ENCODE measurements at places on chromosomes 12 and 14. TPM values are rescaled to one million over a fixed set of nuclear protein-coding genes. Genes with fewer than 3 reads are reported as not detected.

- no peak for DNase-seq
Measured at GRCh38 chr14:93725002-93725582, 63.2 kb downstream of the PRIMA1 start.

DNA sequence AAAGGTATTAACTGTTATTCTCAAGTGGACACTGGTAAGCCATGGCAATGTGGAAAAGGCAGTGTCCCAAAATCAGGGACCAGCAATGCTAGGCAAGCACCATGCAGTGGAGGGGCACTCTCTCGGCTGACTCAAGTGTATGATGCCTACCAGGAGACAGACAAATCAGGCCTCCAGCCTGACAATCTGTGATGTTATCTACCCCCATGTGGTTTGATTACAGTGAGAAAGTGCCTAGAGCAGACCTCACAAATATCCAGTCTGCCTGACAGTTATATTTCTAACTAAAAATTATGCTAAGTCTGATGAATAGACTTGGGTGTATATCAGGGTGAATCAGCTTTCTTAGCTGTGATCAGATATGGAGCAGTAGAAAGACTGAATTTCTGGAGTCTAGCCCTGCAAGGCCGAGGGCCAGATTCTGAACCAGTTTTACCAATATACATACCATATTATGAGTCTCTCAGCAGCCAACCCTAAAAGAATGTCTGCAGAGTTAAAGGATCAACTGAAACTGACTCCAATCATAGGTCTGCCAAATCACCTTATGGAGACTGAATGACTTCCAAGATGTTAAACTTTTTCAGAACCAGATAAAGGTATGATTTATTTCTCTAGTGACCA is 3.2 kb downstream of the PLBD1 start:
- no peak for DNase-seq

DNA sequence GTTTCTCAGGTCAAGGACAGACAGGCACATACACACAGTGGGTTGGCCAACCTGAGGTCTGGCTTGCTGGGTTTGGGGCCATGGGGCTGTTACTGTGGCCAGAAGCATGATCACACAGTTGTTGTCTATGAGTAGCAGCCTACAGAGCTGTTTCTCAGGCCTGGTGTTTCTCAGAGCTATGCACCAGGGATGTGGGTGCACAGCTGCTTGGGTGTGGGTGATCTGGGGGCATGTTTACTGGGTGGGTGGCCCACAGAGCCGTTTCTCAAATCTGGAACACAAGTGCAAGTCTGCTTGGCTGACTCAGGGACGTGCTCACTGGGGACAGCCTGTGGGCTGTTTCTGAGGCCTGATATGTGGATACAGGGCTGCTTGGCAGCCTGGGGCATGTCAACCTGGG is 23.1 kb upstream of the PALS1 start:
- no peak for DNase-seq

GRCh38 chr14:64235652-64236640 is 58.2 kb downstream of the ESR2 start:
- no peak for DNase-seq

DNA sequence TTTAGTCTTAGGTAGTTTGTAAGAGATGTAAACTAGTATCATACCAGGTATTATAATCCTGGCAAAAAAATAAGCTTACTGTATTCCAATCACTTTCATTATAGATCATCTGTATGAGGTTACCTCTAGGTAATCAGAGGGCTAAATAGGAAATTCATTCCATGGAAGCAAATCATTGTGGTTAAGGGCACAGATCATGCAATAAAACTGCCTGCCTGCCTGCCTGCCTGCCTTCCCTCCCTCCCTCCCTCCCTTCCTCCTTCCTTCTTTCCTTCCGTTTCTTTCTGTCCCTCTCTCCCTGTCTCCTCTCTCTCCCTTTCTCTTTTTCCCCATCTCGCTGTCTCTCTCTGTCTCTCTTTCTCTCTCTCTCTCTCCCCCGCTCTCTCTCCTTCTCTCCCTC is 3.2 kb upstream of the CLEC9A start:
- no peak for DNase-seq

- no peak for DNase-seq
Measured at GRCh38 chr12:128905003-128905544, 51.8 kb downstream of the GLT1D1 start.

DNA sequence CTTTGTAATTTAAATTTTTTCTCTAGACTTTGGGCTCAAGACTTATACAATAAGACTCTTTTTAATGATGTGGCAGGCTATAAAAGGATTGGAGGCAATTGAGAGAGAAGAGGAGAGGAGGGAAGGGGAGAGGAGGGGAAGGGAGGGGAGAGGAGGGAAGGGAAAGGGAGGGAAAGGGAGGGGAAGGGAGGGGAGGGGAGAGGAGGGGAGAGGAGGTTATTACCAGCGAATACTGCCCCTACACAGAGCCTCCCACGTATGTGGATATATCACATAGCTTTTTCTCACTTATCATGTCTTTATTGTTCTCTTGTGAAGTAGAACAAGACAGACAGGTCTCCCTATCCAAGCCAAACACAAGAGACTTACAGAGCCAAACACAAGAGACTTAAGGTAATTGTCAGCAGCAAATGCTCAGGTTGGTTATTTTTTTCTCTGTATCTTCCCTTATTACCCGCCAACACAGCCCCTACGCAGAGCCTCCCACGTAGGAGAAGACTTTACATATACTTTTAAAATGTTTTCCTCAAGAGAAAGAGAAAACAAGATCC is 63.1 kb downstream of the DRAM1 start:
- no peak for DNase-seq

DNA sequence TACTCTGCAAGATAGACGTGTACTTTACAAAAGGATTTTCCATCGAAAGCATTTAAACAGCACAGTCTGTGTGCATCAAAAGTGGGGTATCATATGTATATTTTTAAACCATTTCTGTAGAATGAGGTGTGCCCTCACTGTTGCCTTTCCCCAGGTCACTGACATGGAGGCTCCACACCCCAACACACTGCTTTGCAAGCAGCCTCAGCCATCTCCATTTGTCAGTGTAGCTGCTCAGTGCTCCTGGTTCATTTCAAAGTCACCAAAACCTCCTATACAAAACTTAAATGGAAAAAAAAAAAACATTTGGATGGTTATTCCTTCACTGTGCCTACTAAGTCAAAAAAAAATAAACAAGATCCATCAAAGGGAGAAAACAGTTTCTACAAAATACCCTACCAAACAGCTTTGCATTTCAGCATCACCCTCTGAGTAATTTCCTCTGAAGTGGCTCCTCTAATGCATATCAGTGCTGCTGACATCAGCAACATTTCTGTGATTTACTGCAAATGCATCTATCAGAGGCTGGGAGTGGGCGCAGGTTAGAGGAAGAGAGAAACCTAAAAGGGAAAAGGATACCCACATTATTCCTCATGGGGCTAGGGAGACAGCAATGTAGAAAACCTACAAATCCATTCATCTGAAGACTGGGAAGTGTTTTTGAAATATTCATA is 46.0 kb downstream of the KCNK10 start:
- DNase-seq = no peak

NUAK1 gene
- polyA plus RNA-seq = 23.5 TPM

- DNase-seq = no peak
Measured at GRCh38 chr12:26428420-26428819, 233.0 kb downstream of the SSPN start.

DNA sequence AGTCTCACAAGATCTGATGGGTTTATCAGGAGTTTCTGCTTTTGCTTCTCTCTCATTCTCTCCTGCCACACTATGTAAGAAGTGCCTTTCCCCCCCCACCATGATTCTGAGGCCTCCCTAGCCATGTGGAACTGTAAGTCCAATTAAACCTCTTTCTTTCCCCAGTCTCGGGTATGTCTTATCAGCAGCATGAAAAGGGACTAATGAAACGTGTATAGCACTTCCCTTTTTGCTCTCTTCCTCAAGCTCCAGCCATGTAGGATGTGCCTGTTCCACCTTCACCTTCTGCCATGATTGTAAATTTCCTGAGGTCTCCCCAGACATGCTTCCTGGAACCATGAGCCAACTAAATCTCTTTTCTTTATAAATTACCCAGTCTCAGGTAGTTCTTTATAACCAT is 7.0 kb upstream of the CRACR2A start:
- DNase-seq = no peak

GRCh38 chr12:124389138-124389724 is 94.3 kb downstream of the RFLNA start:
- peak; percentile 74 for DNase-seq

DNA sequence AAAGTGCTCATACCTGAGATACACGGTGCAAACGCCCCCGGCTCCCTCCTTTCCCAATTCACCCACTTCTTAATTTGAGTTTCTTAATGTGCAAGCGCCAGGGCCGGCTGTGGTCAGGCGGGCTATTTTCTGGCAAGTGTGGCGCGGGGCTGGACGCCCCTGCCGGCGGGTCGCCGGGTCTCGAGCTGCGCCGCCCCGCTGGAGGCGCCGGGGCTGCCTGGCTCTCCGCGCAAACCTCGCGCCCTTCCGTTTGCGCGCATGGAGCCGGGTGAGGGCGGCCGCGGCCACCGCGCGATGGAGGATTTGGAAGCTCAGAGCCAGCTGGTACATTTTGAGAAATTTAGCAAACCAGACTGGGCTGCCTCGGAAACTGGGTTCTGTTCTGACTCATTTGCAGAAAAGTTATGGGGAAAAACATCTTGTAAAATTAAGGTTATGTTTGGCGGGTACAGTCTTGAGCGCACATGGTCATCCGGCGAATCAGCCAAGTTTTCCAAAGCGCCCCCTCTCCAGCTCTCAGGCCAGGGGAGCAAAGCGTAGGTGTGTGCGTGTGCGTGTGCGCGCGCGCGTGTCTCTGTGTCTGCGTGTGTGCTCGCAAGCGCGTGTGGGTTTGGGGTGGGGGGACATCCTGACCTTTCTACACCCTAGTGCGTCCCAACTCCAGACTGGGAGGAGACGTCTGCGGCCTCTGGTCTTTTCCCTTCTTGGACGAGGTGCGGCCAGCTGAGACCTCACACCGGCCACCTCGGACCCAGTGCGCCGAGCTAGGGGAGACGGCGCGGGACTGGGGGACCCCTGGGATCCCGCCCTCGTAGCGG is 6.5 kb upstream of the OTX2 start:
- no peak for DNase-seq

GRCh38 chr12:57837864-57838562 is 8.5 kb downstream of the CTDSP2 start:
- DNase-seq = no peak

DNA sequence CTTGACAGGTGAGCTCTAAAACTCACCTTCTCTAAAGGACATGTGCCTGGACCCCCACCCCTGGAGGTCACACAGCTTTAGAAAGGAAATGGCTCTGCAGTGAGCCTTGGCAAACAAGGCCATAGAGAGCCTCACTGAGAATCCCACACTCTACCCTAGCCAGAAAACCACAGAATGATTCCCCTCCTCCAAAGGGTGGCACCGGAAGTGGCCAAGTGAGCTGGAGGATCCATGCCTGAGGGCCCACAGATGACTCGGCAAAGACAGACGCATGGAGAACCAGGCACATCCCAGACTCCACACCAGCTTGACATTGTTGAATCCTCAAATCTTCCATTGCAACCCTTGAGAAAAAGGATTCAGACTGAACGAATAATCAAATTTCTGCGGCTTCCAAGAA is 54.2 kb upstream of the PTHLH start:
- DNase-seq = peak; percentile 59

- DNase-seq = no peak
Measured at GRCh38 chr12:96236221-96236822, 42.1 kb downstream of the ELK3 start.

GRCh38 chr12:48903363-48903981 is 21.8 kb downstream of the FKBP11 start:
- no peak for DNase-seq

- DNase-seq = peak; percentile 19
Measured at GRCh38 chr14:72457641-72458040, 436.3 kb downstream of the DPF3 start.

- DNase-seq = no peak
Measured at GRCh38 chr12:52615912-52616311, 2.4 kb downstream of the KRT73 start.

GRCh38 chr12:52202361-52203078 is 10.7 kb upstream of the KRT80 start:
- no peak for DNase-seq

DIO3 gene
- not detected for polyA plus RNA-seq

TAS2R20 gene
- polyA plus RNA-seq = 0.21 TPM

KRT3 gene
- polyA plus RNA-seq = not detected

DNA sequence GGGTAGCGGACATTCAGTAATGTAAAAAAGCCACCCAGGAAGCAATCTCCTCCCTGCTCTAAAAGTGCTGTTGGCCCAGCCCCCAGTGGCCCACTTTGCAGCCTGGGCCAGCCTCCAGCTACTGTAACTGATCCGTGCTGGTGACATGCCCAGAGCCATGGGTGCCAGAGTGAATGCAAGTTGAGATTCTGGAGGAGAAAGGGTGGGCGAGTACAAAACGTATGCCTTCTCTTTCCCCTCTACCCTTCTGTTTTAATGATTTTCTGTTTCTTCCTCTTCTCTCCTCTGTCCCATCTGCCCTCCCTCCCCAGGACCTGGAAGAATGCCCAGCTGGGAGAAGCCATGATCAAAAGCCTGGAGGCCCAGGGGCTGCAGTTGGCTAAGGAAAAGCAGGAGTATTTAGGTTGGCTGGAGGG is 16.9 kb downstream of the PLEKHD1 start:
- no peak for DNase-seq

GRCh38 chr12:29879606-29880308 is 96.0 kb upstream of the TMTC1 start:
- DNase-seq = no peak

A2ML1 gene
- polyA plus RNA-seq = not detected

GRCh38 chr12:130879781-130880389 is 8.0 kb downstream of the RAN start:
- DNase-seq = no peak

DNA sequence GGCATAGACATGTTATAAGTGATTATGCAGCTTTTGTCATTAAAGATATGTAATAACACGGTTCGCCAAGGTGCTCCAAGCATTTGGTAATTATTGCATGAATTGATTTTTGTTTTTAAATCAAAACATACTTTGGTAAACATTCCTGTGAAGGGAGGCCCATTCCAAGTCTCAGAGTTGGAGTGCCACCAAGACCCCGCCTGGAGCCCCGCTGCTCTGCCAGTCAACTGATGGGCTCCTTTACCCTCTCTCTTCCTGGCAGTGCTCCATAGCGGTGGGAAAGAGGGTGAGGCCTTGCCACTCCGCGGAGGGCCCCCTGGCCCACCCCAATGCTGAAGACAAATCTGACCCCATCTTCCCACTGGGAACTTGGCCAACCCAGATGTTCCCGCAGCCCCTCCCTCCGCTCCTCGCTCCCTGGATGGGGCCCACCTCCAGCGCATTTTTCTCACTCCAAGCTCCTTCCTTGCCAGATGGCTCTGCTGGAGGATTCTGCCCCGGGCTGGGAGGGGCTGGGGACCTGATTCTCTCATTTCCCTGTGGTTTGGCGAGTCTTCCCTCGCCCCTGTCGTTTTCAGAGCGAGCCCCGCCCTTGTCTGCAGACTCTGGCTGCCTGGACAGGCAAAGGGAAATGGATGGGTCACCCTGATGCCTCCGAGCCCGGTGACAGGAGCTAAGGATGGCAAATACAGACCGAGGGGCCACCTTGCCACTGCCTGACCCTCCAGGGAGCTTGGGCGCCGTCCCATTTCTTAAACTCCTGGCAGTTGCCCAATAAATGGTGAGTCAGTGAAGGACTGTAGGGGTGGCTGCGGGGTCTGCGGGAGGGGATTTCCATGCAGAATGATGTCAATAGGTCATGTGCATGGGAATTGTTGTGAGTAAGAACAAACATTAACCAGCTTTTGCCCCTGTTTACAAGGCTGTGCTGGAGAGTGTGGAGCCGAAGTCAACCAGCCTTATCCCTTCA is 9.2 kb upstream of the PAPLN start:
- peak; percentile 92 for DNase-seq

- DNase-seq = no peak
Measured at GRCh38 chr12:47750229-47750798, 8.4 kb downstream of the RAPGEF3 start.

- peak; percentile 66 for DNase-seq
Measured at GRCh38 chr12:7162691-7163114, 26.8 kb upstream of the PEX5 start.

GRCh38 chr12:76426160-76426559 is 77.9 kb upstream of the BBS10 start:
- no peak for DNase-seq
